GM23338 (cell line): ENCODE measurements at places on chromosomes 5 and 9. TPM values are rescaled to one million over a fixed set of nuclear protein-coding genes. Genes with fewer than 3 reads are reported as not detected.

ZNF354B gene
- polyA plus RNA-seq, result 9.0 and 9.2 TPM in 2 replicates

RIOK2 gene
- polyA plus RNA-seq, result 44.9 and 47.6 TPM in 2 replicates

SELENOP gene
- polyA plus RNA-seq, result 11.3 and 12.3 TPM in 2 replicates

PCDHB15 gene
- 4.9 and 6.1 TPM in 2 replicates for polyA plus RNA-seq

HIGD2A gene
- 194 and 206 TPM in 2 replicates for polyA plus RNA-seq

EDIL3 gene
- 43.3 and 44.0 TPM in 2 replicates for polyA plus RNA-seq

PCDHGB5 gene
- polyA plus RNA-seq, result 1.7 and 2.5 TPM in 2 replicates

GRCh38 chr5:72482046-72482445 lies 25.2 kb downstream of the ZNF366 start:
- no peak for DNase-seq

GRCh38 chr5:127934791-127935256 lies 148.7 kb upstream of the SLC12A2 start:
- peak; percentile 82 for DNase-seq

DNA sequence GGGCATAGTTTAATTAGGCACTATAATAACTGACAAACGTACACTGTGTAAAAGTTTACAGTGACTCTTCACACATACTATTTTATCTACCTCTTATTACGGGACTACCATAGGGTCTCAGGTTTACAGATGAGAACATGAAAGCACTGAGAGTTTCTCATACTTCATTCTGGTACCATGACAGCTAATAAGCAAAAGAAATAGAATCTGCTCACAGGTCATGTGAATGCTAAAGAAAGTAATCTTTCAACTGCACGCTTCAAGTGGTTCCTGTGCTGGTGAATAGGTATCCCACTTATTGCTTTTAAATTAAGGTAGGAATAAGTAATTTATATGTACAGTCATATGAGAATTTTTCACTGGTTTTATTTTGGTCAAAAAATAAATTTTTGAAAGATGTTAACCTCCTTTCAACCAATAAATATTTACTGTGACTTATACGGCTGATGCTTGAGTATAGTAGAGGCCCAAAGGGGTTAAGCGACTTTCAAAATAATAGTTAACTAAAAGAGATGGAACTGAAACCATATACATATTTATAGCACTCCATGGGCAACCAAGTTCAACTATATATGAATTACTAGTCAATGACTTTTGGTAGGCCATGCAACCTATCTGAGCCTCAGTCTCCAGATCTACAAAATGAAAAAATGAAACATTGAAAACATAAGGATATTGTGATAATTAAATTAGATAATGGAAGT lies 8.1 kb downstream of the CDKN2A start:
- DNase-seq, result no peak

DNA sequence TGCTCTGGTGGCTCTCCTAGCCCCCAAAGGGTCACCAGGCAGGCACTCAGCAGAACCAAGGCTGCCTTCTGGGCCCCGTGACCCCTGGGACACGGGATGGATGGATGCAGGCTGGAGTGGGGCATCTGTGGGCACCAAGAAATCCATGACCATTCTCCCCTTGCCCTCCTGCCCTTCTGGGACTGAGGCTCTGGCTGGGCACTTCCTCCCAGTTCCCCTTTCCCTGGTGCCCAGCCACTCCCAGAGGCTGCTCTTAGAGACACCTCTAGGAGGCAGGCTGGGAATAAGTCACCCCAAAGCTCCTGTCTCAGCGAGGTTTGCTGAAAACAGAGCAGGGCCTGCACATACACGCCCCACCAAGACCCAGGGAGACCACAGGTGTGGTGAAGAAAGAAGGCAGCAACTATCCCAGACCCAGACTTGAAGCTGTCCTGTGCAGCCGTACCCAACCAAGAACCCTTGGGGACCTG lies 943 bp downstream of the STING1 start:
- peak; percentile 44 for DNase-seq

- DNase-seq, result no peak
Measured at GRCh38 chr5:158641016-158641415, 458.7 kb downstream of the EBF1 start.

DNA sequence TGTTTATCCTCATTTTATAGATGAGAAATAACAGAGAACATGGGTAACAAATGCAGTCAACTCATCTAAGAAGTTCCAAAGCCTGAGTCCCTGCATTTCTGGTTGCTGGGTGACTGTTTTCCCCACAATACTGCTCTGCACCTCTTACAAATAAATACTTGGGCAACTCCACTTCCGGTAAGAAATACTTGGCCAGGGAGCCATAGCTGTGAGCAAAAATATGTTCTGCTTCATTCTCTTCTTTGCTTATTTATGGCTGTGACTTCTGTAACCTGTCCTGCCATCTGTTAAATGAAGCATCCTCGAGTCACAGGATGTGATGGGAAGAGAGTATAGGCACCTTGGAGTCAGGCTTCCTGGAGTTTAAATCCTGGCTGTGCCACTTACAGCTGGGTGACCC lies 49.9 kb downstream of the GDNF start:
- no peak for DNase-seq

DNA sequence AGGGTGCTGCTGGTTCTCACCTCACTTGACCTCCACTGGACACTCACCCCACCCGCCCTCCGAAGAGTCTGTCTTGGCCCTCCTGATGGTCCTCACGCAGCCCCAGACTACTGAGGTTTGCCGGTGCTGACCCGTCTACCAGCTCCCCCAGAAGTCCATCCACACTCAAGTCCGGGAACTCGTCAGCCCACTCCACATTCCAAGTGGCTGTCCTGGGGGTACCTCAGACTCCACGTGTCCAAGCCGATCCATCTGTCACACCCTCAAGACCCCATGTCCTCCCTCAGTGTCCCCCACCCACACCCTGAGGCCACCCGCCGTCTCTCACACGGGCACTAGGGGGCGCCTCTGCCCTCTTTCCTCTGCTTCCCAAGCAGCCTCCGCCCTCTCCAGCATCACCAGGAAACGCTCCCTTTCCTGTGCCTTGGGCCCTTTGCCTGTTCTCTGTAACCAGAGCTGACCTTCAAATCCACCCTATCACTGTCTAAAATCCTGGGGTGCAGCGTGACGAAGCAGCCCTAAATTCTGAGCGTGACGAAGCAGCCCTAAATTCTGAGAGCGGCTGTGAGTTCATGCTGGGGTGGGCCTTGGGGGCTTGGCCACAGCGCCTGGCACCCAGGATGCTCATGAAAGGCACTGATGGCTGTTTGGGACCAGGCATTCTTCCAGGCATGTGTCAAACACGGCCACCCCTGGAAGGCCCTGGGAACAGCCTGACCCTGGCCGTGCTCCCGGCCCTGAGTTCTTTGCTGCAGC lies 95.7 kb downstream of the KCNT1 start:
- DNase-seq, result peak; percentile 87

- DNase-seq, result peak; percentile 14
Measured at GRCh38 chr5:38134810-38135209, 123.5 kb upstream of the EGFLAM start.

GRCh38 chr9:104608336-104608735 lies 2.9 kb upstream of the OR13C2 start:
- peak; percentile 21 for DNase-seq

- DNase-seq, result peak; percentile 45
Measured at GRCh38 chr5:100517301-100517974, 17.7 kb upstream of the FAM174A start.

GRCh38 chr5:132883261-132883834 lies 9.9 kb downstream of the LEAP2 start:
- DNase-seq, result peak; percentile 67

DNA sequence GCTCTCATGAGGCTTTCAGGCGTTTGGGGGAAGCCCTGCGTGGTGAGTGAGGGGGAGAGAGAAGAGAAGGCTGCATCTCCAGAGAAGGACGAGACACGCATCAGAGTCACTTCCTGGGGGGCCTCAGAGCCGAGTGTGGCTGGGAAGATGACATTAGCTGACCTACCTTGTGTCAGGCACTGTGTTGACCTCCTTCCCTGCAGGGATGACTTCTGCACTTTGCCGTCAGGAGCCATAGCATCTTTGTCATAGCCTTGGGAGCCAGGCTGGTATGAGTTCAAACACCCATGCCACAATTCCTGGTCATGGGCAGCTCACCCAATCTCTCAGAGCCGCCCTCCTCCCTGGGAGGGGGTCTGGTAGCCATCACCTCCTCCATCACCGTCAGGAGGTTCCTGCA lies 17.3 kb downstream of the NEURL1B start:
- no peak for DNase-seq

GRCh38 chr5:83162601-83163000 lies 85.3 kb downstream of the XRCC4 start:
- no peak for DNase-seq

GRCh38 chr9:69149321-69149807 lies 24.7 kb upstream of the TJP2 start:
- peak; percentile 42 for DNase-seq

GRCh38 chr5:111158105-111158744 lies 66.0 kb upstream of the CAMK4 start:
- DNase-seq, result peak; percentile 88

- no peak for DNase-seq
Measured at GRCh38 chr5:147791181-147791580, 8.7 kb upstream of the JAKMIP2 start.

- no peak for DNase-seq
Measured at GRCh38 chr5:100913298-100913697, 10.2 kb upstream of the ST8SIA4 start.

GRCh38 chr5:119412279-119413227 lies 39.7 kb upstream of the HSD17B4 start:
- DNase-seq, result no peak
